ENCODE measurements at places on chromosomes 6 and 20.

- DNase-seq: no peak
Observed at GRCh38 chr6:41049521-41049920, 3.5 kb upstream of the APOBEC2 start.

- DNase-seq: no peak
Observed at GRCh38 chr6:90435207-90435899, 138.7 kb upstream of the BACH2 start.

DNA sequence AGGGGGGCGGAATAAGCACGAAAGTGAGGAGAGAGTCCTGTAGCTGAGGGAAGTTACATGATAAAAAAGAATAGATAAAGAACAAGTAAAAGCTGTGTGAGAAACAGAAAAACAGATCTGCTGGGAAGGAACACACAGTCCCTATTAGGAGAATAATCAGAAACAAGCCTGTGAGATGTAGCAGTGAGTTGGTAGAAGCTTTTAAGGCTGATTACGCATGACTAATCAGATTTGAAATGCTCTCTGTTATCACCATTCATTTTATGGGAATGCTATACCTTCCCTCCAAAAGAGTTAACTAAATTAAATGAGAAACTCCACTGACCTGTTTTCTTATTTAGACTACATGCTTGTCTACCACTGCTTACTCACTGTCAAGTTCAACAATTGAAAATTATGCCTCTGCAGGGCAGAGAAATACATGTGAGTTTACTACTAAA lies 15.8 kb downstream of the REPS1 start:
- DNase-seq: no peak

DNA sequence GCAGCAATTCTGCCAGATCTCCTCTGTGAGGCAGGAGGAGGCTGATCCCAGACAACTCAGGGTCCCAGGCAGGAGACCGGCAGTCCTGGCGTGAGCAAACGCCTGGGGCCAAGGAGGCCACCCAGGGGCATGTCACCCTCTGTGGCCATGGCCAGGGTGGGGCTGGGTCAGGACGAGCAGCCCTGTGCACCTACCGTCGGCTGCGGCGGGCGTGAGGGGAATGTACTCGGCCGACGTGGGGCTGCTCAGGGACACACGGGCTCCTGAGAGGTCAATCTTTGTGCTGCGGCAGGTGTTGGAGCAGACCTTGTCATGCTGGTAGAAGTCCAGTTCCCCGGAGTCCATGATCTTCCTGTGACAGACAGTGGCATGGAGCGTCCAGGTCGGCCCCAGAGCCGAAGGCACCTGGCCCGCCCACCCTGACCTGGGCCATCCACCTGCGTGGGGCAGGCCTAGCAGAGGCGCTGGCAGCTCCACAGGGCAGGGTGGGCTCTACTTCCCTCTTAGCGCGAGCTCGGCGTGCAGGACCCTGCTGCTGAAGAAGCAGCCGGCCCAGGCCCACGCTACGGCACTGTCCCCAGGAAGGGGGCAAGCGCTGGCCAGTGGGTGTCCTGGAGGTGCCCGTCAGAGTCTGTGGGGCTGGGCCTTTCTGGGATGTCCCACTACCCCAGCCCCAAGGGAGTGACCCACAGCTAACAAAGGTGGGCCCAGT lies 21.5 kb upstream of the HELZ2 start:
- no peak for DNase-seq

- DNase-seq: no peak
Observed at GRCh38 chr6:31354158-31354863, 2.7 kb downstream of the HLA-B start.

- DNase-seq: no peak
Observed at GRCh38 chr20:1330075-1330830, 1.3 kb upstream of the SDCBP2 start.

All from AML-193 (cell line).